Stimulated activated CD8-positive, alpha-beta memory T cell treated with anti-CD3 and anti-CD28 coated beads, Interleukin-15, amount 100 ng/mL, for 24 hours (primary cell): ENCODE measurements at places on chromosomes 2 and 18.

GRCh38 chr2:192412394-192412793, 217.7 kb upstream of the TMEFF2 start:
- no peak for DNase-seq

DNA sequence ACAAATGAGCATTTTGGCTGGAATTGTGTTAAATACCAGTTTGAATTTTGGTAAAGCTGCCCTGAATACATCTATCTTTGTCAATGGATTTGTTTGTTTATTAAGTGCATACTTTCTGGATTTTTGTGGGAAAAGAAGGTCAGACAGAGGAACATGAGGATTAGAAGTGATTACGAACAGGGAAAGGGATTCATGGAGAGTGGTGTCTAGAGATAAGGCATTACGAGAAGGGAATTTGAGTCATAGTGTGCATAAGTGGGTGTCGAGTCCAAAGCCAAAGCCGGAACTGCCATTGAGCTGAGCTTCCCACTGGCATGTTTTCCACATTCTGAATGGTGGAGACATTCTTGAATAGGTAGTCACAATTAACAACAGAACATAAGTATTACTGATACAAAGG, 68.9 kb upstream of the EFEMP1 start:
- no peak for DNase-seq

GRCh38 chr18:21656402-21656801, 44.3 kb downstream of the SNRPD1 start:
- DNase-seq: no peak

DNA sequence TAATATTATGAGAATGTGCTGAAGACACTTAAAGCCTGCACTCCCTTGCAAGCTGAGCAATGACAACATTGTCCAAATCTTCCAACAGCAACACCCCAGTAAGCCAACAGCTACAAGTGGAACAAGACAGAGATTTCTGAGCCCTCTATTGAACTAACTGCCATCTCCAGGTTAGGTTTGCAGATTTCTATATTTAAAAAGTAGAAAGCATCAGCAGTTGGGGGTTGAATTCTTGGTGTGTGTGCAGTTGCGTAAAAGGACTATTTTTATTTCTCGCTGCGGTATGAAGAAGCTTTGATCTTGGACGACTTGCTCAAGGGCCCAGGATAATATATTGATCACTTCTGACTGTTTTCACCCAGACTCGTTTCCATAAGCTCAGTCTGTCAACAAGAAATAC, 106.2 kb upstream of the ZFP36L2 start:
- no peak for DNase-seq

GRCh38 chr2:104784264-104784663, 69.7 kb upstream of the POU3F3 start:
- DNase-seq: no peak

GRCh38 chr18:55001394-55002024, 42.2 kb upstream of the CCDC68 start:
- DNase-seq: no peak

GRCh38 chr2:1910592-1911246, 166.4 kb upstream of the PXDN start:
- DNase-seq: no peak

DNA sequence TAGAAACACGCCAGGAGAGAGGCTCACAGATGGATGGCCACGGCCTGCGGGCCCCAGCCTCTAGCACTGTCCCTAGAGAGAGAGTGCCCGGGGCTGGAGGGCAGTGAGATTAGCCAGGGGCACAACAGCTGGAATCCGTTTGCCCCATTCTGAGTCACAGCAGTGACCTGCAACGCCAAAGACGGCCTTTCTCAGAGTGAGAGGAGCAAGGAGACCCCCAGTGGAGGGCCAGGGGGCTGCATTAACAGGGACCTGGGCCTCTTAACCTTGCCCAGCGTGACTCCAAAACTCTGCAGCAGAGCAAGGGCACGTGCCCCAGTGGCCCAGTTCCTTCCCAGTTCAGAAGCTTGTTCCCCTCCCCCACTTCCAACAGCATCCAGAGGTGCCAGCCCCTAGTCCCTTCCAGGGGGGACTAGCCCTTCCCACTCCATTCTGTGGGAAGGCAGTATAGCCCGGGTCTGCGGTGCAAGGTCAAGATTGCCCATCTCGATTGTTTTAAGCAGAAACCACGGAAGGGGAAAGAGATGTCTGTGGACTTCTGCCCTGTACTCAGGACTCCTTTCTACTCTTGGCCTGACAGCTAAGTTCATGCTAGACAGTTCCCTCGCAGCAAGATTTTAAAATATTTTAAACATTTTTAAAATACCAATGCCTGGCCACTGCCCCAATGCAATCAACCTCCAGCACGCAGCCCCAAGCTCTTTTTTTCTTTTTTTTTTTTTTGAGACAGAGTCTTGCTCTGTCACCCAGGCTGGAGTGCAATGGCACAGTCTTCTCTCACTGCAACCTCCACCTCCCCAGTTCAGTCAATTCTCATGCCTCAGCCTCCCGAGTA, 50.9 kb upstream of the BIN1 start:
- DNase-seq: no peak

DNA sequence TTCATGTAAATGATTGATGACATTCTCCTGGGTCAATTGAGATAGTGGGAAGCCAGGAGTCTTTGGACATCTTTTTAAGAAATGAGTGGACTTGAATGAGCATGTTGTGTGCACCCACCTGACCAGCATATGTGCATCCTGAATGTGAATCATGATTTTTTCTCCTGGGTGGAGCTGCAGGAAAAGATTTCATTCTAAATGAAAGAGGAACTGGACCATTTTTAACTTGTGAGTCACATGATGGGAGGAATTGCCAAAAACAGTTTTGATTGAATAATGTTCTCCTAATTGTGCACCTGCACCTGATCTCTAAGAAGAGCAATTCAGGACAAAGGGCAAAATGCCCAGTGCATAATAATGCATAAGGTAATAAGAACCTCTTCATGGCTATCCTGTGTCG, 32.3 kb downstream of the COPS8 start:
- no peak for DNase-seq

DNA sequence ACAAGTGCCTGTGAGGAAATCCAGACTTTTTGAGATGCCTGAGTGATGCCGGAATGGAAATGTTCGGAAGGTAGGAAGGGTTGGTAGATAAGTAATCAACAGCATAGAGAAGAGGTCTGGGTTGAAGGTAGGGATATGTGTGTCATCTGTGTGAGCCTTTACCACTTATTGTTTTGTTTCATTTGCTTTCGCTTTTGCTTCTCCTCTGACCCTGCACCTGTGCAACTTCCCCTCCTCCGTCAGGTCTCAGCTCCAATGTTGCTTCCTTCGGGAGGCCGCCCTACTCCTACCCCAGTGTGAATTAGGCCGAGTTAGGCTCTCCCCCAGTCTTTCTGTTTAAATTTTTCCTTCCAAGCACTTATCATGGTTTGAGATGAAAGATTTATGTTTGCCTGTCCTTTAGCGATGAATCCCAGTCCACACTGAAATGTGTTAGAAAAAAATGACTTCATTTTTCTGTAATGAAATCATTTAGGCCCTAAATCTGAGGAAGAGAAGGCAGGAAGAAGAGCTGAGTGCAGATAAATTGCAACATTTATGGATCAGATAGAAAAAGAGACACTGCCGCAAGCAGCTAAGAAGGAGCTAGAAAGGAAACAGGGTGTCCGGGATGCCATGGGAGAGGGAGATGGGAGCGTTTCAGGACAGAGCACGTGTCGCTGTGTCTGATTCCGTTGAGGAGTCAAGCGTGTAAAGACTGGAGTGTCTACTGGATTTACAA, 139.6 kb upstream of the PELI1 start:
- DNase-seq: no peak

DNA sequence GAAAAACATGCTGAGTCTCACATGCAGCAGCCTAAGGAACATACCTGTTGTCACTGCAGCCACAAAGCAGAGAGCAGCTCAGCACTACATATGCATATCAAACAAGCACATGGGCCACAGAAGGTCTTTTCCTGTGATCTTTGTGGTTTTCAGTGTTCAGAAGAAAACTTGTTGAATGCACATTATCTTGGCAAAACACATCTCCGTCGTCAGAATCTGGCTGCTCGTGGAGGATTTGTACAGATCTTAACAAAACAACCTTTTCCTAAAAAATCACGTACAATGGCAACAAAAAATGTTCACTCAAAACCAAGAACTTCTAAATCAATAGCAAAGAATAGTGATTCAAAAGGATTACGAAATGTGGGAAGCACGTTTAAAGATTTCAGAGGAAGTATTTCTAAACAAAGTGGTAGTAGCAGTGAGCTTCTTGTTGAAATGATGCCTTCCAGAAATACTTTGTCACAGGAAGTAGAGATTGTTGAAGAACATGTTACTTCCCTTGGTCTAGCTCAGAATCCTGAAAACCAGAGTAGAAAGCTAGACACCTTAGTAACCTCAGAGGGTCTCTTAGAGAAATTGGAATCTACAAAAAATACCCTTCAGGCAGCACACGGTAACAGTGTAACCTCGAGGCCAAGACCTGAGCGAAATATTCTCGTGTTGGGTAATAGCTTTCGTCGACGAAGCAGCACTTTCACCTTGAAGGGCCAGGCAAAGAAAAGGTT, 34.1 kb downstream of the ZNF407 start:
- DNase-seq: no peak

GRCh38 chr2:46559261-46559660, 79.9 kb downstream of the TMEM247 start:
- no peak for DNase-seq

- DNase-seq: no peak
Observed at GRCh38 chr18:5839102-5839501, 56.2 kb downstream of the TMEM200C start.

DNA sequence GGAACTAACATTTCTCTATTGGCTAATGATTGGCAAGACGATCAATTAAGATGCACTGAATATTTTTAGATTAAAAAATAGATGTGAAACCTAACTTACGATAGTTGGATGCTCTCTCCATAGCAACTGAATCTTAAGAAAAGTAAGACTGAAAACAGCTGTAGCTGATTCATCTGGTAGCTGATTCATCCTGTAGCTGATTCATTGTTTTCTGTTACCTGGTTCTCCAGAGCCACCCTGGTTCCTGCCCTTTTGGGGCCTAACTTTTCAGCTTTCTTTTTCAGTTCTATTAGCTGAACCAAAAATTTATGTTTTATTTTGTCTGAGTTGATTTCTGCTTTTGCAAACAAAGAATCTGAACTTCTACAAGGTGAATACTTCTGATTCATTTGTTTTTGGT, 22.7 kb upstream of the SPR start:
- no peak for DNase-seq

- no peak for DNase-seq
Observed at GRCh38 chr18:10081492-10081891, 167.7 kb downstream of the VAPA start.

DNA sequence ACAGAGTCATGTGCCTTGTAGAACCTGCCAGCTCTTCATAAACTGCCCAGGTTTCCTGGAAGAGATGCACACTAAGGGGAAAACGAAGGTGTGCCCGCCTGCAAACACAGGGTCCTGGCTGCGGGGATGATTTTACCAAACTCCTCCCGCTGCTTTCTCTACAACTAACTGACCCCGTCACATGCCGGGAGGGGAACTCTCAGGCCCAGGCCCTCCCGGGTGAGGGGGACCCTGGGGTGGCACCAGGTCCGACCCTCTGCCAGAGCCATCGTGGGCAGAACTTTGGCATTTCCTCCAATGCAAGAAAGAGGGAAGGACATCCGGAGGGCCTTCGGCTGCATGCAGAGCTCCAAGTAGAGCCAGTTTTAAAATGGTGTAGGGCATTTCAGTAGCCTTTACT, 28.6 kb downstream of the CAPN13 start:
- no peak for DNase-seq

GRCh38 chr18:56926734-56927133, 220.2 kb upstream of the BOD1L2 start:
- DNase-seq: no peak

- DNase-seq: no peak
Observed at GRCh38 chr18:79599441-79599931, 80.1 kb upstream of the CTDP1 start.

DNA sequence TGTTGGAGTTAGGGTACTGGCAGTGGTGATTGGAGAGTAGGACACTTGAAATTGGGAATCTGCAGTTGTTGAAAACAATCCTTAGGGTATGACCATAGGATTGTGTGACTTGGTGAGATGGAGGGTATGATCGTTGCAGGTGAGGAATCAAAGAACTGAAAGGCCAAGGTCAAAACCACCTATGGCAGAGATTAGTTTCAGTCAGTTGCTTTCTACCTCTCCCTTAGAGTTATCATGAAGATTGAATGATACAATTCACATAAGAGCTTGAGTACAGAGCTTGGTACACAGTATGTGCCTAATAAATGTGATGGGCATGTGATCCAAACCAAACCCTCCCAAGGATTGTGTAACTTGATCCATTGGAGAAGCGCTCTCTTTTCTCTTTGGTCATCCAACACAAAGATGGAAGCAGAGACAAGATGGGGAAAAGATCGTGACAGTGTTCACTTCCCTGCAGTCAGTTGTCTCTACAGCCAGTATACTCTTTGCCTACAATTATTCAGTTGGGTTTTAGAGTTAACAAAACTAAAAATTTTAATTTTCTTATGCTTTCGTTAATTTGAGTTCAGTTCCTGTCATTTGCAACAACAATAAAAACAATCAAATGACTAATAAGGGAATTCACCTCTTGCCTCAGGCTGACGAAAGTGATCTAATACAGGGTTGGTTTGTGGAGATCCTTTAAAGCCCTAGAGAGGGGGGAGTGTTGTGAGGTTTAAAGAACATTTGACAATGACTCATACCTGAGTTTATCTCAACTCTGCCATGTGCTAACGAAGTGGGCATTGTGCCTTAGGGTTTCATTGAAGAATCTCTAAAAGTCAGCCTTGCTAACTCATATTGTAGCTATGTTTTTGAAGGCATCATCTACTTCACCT, 14.8 kb upstream of the SMAD2 start:
- no peak for DNase-seq

- DNase-seq: no peak
Observed at GRCh38 chr2:235017441-235017840, 65.6 kb downstream of the SH3BP4 start.

GRCh38 chr2:100524331-100524730, 38.5 kb upstream of the PDCL3 start:
- no peak for DNase-seq

DNA sequence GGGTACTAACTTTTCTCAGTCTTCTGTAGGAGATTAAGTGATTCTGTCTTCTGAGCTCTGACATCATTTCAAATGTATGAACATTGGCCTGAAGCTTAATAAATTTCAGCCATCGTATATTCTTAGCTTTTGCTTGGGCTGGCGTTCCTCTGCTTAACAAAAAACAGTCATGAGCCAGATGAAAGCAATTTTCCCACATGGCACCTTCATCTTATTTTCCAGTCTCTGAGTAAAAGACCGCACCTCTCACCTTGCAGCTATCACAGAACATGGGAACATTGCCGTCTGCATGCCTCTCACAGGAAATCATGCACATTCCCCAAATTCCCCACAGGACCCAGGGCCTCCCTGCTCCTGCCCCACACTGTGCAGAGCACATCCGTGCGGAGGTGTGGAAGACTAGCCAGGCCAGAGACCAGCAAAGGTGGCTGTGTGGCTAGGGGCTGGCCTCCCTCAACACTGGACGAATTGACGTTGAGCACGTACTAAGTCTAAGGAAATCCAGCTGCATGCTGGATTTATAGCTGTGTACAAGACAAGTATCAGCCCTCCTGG, 531.8 kb upstream of the ID2 start:
- no peak for DNase-seq

- DNase-seq: no peak
Observed at GRCh38 chr2:238302087-238302486, 13.7 kb upstream of the PER2 start.
